Activated CD4-positive, alpha-beta memory T cell treated with anti-CD3 and anti-CD28 coated beads, Interleukin-2, amount 10 ng/mL, durations not matched to agents 7 days and 5 days (primary cell): ENCODE measurements at places on chromosomes 5 and 9. TPM values are rescaled to one million over a fixed set of nuclear protein-coding genes. Genes with fewer than 3 reads are reported as not detected.

Gene C7
- total RNA-seq = not detected

Gene AP3B1
- total RNA-seq = 40.3 TPM

Gene DMRT3
- not detected for total RNA-seq

Gene REEP2
- 1.1 TPM for total RNA-seq

Gene CMBL
- 1.7 TPM for total RNA-seq
